GM13977 (cell line): ENCODE measurements at places on chromosomes 6 and 20.

DNA sequence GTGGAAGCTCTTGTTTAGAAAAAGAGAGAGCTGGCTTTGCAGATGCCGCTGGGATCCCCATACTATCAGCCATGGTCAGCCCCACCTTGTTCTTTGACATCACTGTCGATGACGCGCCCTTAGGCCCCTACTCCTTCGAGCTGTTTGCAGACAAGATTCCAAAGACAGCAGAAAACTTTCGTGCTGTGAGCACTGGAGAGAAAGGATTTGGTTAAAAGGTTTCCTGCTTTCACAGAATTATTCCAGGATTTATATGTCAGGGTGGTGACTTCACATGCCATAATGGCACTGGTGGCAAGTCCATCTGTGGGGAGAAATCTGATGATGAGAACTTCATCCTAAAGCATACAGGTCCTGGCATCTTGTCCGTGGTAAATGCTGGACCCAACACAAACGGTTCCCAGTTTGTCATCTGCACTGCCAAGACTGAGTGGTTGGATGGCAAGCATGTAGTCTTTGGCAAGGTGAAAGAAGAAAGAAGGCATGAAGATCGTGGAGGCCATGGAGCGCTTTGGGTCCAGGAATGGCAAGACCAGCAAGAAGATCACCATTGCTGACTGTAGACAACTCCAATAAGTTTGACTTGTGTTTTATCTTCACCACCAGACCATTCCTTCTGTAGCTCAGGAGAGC lies 2.4 kb upstream of the BLCAP start:
- no peak for DNase-seq

- no peak for DNase-seq
Observed at GRCh38 chr20:52493171-52493721, 301.7 kb upstream of the ZFP64 start.

- no peak for DNase-seq
Observed at GRCh38 chr20:61385296-61385695, 133.2 kb downstream of the CDH4 start.

DNA sequence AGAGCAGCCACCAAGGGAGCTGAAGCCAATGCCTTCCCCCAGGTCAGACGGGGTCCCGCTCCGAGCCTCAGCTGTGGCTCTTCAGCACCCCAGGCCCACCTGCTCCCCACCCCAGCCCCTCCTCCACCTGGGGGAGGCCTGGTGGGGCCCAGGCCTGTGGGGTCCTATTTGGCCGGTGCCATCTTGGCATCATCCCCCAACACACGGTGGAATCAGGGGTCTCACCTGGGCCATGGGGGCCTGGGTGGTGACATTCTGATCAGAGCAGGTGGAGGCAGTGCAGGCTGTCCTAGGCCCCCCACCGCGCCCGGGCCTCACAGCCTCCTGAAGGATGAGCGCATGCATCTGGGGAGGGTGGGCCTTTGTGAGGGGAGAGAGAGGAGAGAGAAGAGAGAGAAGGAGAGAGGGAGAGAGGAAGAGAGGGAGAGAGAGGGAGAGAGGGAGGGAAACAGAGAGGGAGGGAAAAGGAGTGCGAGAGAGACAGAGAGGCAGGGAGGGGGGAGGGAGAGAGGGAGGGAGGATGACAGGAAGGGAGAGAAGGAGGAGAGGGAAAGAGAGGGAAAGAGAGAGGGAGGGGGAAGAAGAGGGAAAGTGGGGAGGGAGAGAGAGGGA lies 23.9 kb upstream of the RBBP8NL start:
- no peak for DNase-seq

- no peak for DNase-seq
Observed at GRCh38 chr6:132919045-132919860, 104.9 kb downstream of the RPS12 start.

GRCh38 chr6:2949536-2950083 lies 21.8 kb downstream of the SERPINB6 start:
- no peak for DNase-seq
